Natural killer cell (primary cell): ENCODE measurements at places on chromosomes 12 and 14. TPM values are rescaled to one million over a fixed set of nuclear protein-coding genes. Genes with fewer than 3 reads are reported as not detected.

MNAT1 gene
- total RNA-seq = 34.0 TPM

KRT83 gene
- not detected for total RNA-seq

- no peak overlapping the region for H3K27ac ChIP-seq
- no peaks in the 10 kb centered on the region for H3K4me1 ChIP-seq
- no peaks in the 10 kb centered on the region for H3K27me3 ChIP-seq
These were observed 160.8 kb downstream of the CCER1 start for GRCh38 chr12:90794212-90794611.

DNA sequence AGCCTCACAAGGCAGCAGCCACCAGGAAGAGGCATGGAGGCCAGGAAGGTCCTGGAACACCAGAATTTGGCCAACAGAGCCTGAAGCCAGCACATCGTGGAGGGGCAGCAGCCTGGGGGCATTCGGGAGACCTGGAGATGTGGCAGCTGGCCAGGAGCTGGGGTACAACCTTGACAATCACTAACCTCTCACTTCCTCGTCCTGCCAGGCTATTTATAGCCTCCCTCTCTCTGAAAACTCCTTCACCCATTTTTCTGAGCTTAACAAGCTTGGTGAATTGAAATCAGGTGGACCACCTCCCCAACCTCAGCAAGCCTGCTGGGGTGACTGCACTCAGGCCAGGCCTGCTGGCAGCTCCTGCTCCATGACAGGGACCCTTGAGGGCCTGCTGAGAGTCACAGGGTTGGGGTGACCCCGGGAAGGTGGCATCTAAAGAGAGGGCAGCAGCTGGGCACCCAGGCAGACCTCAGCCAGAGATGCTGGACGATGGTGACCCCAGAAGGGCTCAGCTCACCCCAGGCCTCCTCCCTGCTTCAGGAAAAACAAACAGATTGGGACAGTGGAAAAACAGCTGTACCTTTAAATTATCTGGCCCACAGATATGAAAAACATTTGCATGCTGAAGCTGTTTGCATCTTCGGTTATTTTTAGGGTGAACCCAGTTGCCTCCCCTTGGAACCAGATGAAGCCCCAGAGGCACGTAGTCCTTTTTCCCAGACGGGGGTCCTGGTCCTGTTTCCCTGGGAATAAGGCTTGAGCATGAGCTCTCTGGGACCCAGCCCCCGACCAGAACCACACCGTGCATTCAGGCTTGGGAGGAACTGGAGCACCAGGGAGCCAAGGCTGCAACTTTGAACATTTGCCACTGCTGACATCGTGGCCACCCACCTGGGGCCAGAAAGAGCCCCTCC, 67.0 kb downstream of the PITPNM2 start:
- no peak overlapping the region for H3K4me3 ChIP-seq
- H3K4me1 ChIP-seq = peaks cover 29% of the 10 kb centered on the region
- no peaks in the 10 kb centered on the region for H3K36me3 ChIP-seq
- peak overlapping the region; percentile 32 for H3K27ac ChIP-seq

OTUB2 gene
- not detected for total RNA-seq

GRCh38 chr14:21978184-21978998, 304.8 kb upstream of the OR4E1 start:
- no peak overlapping the region for H3K27ac ChIP-seq
- H3K27me3 ChIP-seq = peaks cover 4% of the 10 kb centered on the region
- H3K4me3 ChIP-seq = no peak overlapping the region
- DNase-seq = peak; percentile 83
- no peaks in the 10 kb centered on the region for H3K4me1 ChIP-seq

DNA sequence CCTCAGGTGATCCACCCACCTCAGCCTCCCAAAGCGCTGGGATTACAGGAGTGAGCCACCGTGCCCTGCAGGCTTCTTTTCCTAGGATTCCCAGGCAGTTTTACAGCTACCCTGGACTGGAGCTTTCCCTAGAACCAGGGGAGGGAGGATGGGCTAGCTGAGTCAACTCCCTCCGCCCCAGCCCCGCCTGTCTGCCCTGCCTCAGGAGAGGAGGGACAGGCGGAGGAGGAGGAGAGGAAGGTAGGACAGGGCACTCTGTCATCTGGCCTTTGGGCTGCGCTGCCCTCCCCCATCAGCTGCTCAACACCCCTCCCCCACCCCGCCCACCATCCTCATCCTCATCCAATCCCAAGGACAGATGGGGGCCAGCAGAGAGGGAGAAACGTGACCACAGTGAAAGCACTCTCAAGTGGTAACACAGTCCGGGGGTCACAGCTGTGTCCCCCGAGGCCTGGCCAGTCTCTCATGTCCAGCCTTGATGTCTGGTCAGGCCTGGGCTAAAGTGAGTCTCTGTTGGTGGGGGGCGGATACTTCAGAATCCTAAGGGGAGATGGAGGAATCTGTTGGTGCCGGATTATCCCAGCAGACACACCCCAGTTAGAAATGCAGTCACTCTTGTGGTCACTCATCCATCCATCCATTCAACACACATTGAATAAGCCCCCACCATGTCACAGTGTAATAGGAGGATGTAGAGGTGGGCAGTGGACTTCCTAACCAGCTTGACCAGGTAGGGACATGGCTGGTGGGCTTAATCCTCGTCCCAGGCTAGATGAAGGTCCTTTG, 12.3 kb downstream of the FIGNL2 start:
- peaks cover 16% of the 10 kb centered on the region for H3K4me1 ChIP-seq
- H3K27me3 ChIP-seq = peaks cover 7% of the 10 kb centered on the region
- H3K27ac ChIP-seq = no peak overlapping the region
- H3K4me3 ChIP-seq = no peak overlapping the region
- no peak for DNase-seq

DDX11 gene
- 59.3 TPM for total RNA-seq

DNA sequence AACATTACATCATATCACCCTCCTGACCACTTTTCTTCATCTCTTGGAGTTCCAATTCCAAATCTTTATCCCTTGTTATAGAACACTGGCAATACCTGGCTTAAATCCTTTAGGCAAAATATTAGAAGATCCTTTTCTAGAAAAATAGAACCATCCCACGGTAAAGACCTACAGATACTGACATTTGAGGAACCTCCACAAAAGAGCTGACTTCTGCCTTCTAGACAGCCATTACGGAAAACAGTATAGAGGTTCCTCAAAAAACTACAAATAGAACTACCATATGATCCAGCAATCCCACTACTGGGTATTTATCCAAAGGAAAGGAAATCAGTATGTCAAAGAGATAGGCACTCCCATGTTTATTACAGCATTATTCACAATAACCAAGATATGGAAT, 241.7 kb upstream of the AMIGO2 start:
- H3K27ac ChIP-seq = no peak overlapping the region
- peaks cover 18% of the 10 kb centered on the region for H3K4me1 ChIP-seq

SPIC gene
- not detected for total RNA-seq

HNF1A gene
- not detected for total RNA-seq

- peaks cover 55% of the 10 kb centered on the region for H3K4me1 ChIP-seq
- no peak overlapping the region for H3K27ac ChIP-seq
- DNase-seq = no peak
- H3K36me3 ChIP-seq = no peaks in the 10 kb centered on the region
These were observed 134.6 kb upstream of the PZP start for GRCh38 chr12:9342614-9343353.

DNA sequence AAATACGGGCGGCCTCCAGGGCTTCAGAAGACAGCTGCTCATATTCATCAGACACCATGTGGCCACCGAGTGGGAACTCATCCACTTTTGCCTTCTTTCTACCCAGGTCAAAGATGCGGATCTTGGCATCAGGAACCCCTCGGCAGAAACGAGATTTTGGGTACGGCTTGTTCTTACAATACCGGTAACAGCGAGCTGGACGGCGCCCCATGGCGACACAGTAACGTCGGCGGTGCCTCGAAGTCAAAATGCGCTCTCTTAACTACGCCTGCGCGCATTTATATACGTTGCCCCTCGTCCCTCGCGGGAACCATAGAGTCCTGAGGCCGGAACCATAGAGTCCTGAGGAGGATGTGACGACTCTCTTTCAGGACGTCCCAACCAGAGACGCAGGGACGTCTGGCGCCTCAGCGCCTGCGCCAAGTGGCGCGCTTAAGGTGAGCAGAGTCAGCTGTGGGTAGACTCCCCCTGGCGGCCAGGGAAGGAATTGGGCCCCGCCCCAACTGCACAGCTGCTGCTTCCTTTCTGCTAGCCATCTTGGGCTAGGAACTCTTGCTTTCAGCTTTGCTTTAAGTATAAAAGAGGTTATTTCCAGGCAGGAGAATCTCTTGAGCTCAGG, at the start of gene RPL10L:
Gene RPL10L, minus strand, starts transcription at position 256 of the 619 bp plus-strand sequence. Its CDS starts 45 bp downstream, at position 211.
- H3K4me3 ChIP-seq = no peak within 1 kb of the TSS
- no peaks in the 10 kb centered on the region for H3K36me3 ChIP-seq
- H3K4me1 ChIP-seq = no peaks in the 10 kb centered on the region
- no peak for DNase-seq

- DNase-seq = peak; percentile 57
- peak overlapping the region; percentile 90 for H3K27ac ChIP-seq
- no peaks in the 10 kb centered on the region for H3K27me3 ChIP-seq
These were observed 13.1 kb downstream of the GPR68 start for GRCh38 chr14:91231446-91231845.
